ENCODE measurements at places on chromosomes 6 and 20.

DNA sequence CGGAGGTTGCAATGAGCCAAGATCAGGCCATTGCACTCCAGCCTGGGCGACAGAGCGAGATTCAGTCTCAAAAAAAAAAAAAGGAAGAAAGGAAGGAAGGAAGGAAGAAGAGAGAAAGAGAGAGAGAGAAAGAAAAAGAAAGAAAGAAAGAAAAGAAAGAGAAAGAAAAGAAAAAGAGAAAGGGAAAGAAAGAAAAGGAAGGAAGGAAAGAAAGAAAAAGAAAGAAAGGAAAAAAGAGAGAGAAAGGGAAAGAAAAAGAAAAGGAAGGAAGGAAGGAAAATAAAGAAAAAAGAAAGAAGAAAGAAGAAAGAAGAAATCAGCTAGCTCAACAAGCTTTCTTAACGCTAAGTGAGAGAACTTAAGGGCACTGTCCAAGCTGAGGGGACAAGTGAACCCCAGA lies 7.6 kb upstream of the MATN4 start:
- no peak for DNase-seq

DNA sequence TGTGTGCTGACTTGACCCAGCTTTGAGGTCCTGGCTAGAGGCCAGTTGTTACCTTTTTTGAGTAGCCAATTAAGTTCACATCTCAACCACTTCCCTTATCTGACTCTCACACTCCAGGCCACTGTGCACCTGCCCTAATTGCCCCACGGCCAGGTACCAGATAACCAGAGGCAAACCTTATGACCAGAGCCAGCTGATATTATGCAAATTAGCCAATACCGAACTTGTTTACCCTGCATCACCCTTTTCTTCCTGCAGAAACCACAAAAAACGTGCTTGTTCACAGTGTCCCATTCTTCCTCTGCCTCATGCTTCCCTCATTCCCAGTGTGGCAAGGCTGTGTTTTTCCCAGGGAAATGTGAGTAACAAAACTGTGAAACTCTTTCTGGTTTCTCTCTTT lies 89.3 kb downstream of the HTR1B start:
- no peak for DNase-seq

GRCh38 chr20:25247956-25248785 lies at the start of gene PYGB:
Gene PYGB, plus strand, starts transcription at chr20:25248085. Its CDS starts 94 bp downstream, at chr20:25248179.
- DNase-seq, result peak; percentile 68

DNA sequence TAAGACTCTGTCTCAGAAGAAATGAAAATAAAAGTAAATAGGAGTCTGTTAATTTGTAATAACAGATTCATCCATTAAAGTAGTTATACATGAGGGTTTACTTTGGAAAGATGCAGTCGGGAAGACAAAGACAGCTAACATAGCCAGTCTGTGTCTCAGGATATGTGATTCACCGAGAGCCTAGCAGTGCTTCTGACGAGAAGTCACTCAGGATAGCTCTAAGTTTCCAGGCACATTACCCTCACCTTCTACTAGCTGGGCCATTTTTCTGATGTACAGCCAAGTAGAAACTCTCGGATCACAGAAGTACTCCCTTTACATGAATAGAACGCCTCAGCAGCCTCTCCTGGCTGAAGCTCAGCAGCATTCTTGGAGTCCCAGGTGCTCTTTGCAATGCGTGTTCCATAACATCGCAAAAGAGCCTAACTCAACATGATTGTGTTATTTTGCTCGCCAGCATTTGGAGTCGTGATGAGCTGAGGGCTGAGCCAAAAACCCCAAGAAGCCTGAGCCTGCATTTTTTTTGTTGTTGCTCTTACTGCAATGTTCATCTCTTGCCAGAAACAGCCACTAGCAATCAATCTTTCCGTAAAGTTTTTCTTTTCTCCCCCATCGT lies 22.4 kb upstream of the TASP1 start:
- no peak for DNase-seq

DNA sequence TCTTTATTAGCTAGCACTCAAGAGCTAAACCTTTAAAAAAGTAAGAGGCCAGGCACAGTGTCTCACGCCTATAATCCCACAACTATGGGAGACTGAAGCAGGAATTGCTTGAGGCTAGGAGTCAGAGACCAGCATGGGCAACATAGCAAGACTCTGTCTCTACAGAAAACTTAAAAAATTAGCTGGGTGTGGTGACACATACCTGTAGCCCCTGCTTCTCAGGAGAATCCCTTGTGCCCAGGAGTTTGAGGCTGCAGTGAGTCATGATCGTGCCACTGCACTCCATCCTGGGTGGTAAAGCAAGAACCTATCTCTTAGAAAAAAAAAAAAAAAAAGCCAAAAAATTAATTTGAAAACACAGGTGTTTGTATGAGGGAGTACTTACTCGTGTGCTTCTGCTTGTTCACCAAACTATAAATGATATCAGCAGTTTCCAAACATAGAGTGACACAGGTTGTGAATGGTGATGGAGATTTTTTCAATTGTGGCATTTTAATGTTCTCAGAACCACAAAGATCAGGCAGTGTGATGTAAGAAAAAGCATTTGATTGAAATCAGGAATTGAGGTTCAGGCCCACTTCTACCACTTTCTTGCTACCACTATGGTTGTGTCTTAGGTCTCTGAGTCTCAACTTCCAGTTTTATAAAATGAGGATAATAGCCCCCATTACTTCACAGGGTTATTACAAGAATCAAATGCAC lies 104.9 kb downstream of the FOXO3 start:
- DNase-seq, result no peak

- no peak for DNase-seq
These were observed 1.8 kb upstream of the C6orf163 start for GRCh38 chr6:87342829-87343228.

DNA sequence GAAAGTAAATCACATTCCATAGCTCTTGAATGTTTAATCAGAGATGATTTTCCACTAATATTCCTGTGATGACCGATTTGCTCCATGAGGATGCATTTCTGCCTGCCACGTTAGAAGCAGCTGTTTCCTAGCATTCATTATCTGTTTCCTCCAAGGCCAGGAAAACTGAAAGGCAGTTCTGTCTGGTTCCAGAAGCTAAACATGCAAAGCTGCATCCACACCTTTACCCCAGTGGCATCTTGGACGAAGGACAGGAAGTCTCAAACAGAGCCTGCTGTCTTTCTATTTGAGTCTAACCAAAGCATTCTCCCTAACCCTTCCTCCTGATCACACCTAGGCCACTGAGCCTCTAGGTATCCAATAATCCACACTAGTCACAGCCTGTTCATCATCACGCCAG lies 27.6 kb downstream of the CNKSR3 start:
- DNase-seq, result no peak

- DNase-seq, result no peak
These were observed 20.7 kb upstream of the SRC start for GRCh38 chr20:37325206-37325605.
